ENCODE measurements at places on chromosomes 7 and 10.

DNA sequence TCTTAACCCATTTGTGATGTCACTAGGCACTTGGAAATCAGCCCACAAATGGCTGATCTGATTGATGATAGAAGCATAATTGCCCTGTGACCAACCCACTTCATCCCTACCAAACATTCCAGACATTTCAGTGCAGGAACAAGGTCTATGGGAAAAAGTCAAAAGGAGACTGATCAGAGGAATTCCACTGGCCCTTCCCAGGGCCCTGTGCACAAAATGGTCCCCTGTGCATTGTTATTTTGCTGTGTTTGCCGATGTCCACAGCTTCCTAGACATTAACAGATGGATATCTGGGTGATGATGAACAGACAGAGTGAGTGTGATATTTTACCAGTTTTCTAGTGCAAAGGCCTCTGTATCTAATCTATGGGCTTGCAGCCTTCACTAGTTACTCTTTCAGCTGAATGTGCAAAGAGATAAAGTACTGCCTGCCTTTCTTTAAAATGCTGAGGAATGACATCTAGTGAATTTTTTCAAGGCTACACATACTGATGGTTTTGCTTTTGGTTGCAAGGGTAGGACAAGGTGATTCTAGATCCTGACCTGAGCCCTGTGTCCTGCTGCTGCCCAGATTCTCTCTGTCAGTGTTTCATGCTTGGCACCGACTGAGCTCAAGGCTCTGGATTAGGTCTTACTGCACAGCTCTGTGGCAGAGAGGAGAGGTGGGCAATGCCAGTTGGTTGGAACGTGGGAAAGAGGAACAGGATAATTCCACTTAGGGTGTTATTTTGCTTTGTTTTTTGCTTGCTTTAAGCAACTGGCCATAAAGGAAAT lies 55.4 kb downstream of the CALD1 start:
- DNase-seq, result no peak

GRCh38 chr7:117479225-117480054 lies at the start of gene CFTR:
Gene CFTR (plus strand): TSS chr7:117480025. CDS start chr7:117480095, 70 bp downstream.
- DNase-seq, result no peak

GRCh38 chr7:45156516-45157272 lies 897 bp upstream of the RAMP3 start:
- no peak for DNase-seq

DNA sequence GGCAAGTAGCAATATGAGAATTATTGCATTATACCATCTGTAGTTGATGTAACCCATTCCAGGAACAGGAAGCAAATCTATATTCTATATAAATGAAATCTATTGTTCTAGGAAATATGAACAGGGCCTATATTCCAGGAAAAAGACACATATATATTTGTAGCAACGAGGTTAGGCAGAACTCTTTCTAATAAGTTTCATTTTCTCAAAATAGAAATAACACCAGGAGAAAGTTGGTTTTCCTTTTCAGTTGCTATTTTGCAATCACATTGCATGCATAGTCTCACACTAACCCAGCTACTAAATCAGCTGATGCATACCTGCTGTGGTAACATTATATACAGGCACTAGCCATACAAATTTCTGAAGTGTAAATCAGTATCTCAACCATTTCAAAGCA lies 6.2 kb upstream of the IFIT2 start:
- peak; percentile 60 for DNase-seq

DNA sequence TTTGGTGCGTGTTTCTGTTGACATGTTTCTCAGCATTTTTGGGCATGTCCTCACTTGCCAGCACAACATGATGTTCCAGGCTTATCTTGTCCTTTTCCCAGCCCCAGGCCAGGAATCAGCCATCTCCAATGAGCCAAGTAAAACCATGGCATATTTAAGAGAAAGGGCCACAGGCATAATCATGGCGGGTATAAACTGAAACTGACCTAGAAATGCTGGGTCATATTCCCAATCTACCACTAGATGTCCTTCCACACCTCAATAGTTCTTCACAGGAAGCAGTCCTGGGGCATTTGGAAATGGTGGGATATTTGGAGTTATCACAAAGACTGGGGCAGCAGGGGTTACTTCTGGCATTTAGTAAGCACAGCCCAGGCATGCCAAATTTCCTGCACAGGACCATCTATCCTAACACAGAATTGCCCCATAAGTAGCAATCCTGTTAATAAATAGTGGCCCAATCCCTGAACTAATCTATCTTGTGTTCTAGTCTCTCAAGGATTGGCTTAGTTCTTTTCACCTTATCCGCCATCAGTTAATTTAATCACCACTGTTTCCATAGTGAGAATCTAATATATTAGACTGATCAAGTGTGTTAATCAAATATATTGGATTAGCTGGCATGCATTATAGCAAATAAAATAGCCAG lies 101.6 kb downstream of the NPSR1 start:
- peak; percentile 7 for DNase-seq

DNA sequence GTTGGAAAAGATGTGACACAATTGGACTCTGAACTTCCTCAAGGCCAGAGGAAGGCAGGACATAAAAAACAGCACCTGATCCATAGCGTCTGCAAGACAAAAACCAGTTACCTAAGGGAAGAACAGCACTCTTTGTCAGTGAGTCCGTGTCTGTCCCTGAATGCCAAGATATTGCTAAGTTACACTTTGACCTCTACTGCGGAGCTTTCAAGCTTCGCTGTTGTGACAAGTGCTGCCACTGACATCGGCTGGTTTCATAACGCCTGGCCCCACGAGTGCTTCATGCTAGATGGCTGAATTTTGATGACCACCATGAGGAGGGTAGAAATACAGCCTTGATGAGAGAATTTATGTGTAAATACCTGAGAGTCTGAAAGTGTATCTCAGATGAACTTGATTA lies 49.7 kb upstream of the JAZF1 start:
- DNase-seq, result no peak

- no peak for DNase-seq
These were observed 545.8 kb upstream of the NRP1 start for GRCh38 chr10:33880291-33880690.

GRCh38 chr10:19041171-19041570 lies 7.4 kb upstream of the MALRD1 start:
- DNase-seq, result no peak

GRCh38 chr7:38327637-38328036 lies 54.2 kb upstream of the TARP start:
- DNase-seq, result no peak

DNA sequence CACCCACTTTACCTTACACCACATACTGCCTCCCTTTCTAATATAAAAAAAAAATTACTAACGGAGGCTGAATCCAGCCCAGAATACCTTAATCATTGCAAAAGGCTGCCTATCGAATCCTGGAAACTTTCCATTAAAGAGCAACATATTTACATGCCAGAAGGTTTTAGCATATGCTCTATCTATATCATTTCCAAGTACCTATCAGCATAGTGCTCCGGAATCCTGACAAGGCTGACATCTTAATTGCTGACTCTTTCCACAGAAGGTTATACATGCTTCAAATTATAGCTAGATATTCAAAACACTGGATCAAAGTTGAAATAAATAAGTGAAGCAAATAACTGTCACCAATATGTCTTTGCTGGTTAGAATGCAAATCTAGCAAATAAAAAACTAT lies 170.9 kb upstream of the CDK1 start:
- DNase-seq, result no peak
